Thymus (tissue), 14 donors: ENCODE measurements at places on chromosomes 11 and 22. TPM values are rescaled to one million over a fixed set of nuclear protein-coding genes. Genes with fewer than 3 reads are reported as not detected.

Gene C11orf16
- total RNA-seq, result 2.9 TPM

DNA sequence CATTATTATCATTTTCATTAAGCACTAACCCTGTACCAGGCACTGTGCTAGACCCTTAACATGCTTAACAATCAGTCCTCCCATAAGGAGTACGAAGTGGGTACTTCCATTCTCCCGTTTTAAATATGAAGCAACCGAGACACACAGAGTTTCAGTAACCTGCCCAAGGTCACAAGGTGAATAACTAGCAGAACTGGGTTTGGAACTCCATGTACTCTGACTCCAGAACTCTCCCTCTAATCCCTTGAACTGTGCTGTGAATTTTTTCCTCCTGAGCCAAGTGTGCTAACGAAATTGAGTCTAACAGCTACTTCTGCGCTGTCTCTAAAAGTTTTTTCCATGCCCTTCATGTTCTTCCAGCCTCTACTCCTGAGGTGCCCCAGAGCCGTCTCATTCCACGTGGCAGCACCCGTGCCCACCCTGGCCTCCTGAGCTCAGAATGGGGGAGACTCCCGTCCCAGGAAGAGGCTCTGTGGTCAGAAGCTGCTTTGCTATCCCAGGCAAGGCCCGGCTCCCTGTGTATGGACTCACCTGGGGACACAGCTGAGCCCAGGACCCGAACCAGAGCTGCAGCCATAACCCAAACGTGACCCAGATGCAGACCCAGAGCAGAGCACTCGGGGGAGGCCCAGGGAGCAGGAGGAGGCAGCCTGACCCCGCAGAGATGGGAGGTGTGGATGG is 8.6 kb upstream of the TRIM29 start:
- H3K27ac ChIP-seq, result no peak overlapping the region
- no peaks in the 10 kb centered on the region for H3K36me3 ChIP-seq
- no peaks in the 10 kb centered on the region for H3K4me1 ChIP-seq
- H3K27me3 ChIP-seq, result peaks cover 5% of the 10 kb centered on the region
- no peak overlapping the region for H3K4me3 ChIP-seq

GRCh38 chr22:45968751-45969413 is 8.1 kb downstream of the WNT7B start:
- no peak for DNase-seq
- H3K4me1 ChIP-seq, result peaks cover 4% of the 10 kb centered on the region
- peaks cover 53% of the 10 kb centered on the region for H3K27me3 ChIP-seq
- no peak overlapping the region for H3K4me3 ChIP-seq
- H3K36me3 ChIP-seq, result no peaks in the 10 kb centered on the region

- H3K36me3 ChIP-seq, result no peaks in the 10 kb centered on the region
- H3K27me3 ChIP-seq, result no peaks in the 10 kb centered on the region
- H3K4me1 ChIP-seq, result no peaks in the 10 kb centered on the region
- no peak overlapping the region for H3K27ac ChIP-seq
- no peak for DNase-seq
- H3K4me3 ChIP-seq, result no peak overlapping the region
Measured at GRCh38 chr11:123231777-123232176, 36.7 kb upstream of the CLMP start.

DNA sequence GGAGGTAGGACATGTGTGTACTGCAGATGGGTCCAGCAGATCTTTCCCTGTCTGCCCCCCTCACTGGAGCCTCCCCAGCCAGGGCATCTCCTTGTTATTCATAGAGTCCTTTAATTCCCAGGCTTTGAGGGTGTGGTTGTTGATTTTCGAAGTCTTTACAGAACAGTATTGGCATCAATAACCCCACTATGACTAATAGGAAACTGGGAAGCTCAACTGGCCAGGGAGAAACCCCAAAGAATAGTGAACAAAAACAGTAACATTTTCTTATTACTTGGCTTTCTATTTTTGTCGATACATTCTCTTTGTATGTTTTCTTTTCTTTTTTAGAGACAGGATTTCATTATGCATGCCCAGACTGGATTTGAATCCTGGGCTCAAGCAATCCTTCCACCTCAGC is 57.9 kb downstream of the NF2 start:
- no peaks in the 10 kb centered on the region for H3K4me1 ChIP-seq
- H3K36me3 ChIP-seq, result peaks cover 51% of the 10 kb centered on the region
- H3K27me3 ChIP-seq, result no peaks in the 10 kb centered on the region

DNA sequence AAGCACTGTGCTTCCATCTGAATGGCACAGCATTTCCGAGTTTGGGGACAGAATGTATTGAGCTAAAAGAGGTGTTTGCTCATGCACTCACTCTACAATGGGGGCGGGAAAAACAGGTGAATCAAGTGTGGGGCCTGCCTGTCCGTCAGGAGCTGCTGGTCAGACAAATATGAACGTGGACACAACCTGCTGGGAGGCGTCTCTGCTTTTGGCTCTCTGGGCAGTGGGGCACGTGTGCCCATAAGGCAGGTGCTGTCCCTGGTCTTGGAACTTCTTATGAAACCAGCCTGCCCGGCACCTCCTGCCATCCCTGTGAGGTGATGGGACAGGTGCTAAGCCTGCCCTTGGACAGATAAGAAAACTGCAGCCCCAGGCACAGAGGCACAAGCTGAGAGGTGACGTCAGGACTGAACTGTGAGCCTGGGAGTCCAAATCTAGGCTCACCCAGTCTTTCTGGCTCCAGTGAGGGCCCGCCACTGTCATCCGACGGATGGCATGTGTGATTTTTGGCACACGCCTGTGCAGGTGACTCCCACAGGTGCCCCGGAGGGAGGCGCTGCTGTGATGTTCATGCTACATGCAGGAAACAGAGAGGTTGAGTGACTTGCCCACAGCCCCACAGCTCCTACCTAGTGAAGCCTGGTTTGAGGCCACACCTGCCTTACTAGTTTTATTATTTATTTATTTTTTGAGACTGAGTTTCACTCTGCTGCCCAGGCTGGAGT is 51.6 kb downstream of the SMIM38 start:
- no peak overlapping the region for H3K4me3 ChIP-seq
- no peak for DNase-seq
- H3K27me3 ChIP-seq, result peaks cover 3% of the 10 kb centered on the region
- no peak overlapping the region for H3K27ac ChIP-seq

- H3K4me1 ChIP-seq, result peaks cover 51% of the 10 kb centered on the region
- peaks cover 2% of the 10 kb centered on the region for H3K27me3 ChIP-seq
- H3K27ac ChIP-seq, result no peak overlapping the region
Measured at GRCh38 chr22:37163575-37164504, 14.1 kb upstream of the IL2RB start.

GRCh38 chr11:8693010-8693551 is 10.5 kb downstream of the RPL27A start:
- H3K27ac ChIP-seq, result no peak overlapping the region
- H3K27me3 ChIP-seq, result no peaks in the 10 kb centered on the region
- DNase-seq, result no peak
- H3K4me1 ChIP-seq, result peaks cover 3% of the 10 kb centered on the region
- H3K36me3 ChIP-seq, result peaks cover 33% of the 10 kb centered on the region
- H3K4me3 ChIP-seq, result no peak overlapping the region
